ENCODE measurements at places on chromosomes 4 and X.
A peak's percentile ranks its signal among the peaks of the same experiment; 100 is the strongest.

DNA sequence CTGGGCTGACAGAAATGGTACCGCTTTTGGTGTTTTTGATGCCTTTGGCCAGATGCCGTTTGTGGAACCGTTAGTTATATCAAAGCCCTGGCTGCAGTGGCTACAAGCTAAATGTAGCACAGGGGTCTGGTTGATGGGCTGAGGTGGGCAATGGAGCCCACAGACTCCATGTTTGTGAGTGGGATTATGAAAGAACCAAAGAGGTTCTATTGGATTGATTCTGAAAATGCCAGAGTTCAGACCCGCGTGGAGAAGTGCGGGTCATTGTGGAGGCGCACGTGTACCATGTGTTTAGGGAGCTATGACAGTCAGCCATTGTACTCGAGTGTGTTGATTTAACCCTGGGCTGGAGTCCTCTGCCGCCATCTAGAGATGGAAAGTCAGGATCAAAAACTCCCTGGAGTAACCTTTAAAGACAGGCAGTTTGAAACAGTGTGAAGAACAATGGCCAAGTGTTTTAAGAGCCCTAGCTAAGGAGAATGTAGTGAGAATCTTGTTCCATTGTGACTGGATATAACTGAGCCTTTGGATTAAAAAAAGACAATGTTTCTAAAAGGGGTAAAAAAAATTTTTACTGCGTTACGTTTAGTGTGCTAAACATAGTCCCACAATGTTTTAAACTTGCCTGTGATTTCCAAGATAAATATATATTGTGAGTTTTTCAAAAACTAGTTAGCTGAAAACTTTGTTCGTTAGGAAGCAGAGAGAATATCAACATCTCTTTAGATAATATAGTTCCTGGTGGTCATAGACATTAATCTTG, 12.7 kb downstream of the ART3 start:
- DNase-seq: peak; percentile 52

GRCh38 chrX:69143530-69143929, 21.7 kb downstream of the PJA1 start:
- DNase-seq: no peak

DNA sequence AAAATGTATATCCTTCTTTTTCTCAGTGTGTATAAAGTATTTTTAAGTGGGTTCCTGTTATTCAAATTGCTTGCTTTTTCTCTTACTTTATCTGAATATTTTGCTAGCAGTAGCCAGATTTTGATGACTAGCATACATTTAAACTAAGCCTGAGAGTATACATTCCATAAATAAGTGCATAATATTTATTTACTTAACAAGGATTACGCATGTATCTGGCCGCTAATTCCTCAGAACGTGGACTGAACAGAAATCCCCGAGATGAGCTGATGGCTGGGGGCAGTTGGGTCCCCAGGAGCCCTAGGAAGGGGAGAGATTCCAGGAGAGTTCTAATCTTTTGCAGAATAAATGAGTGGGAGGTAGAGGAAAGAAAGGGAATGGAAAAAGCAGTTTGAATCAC, 91.0 kb downstream of the PHOX2B start:
- no peak for DNase-seq

- DNase-seq: no peak
These were observed 32.9 kb upstream of the CYBB start for GRCh38 chrX:37746951-37747350.

DNA sequence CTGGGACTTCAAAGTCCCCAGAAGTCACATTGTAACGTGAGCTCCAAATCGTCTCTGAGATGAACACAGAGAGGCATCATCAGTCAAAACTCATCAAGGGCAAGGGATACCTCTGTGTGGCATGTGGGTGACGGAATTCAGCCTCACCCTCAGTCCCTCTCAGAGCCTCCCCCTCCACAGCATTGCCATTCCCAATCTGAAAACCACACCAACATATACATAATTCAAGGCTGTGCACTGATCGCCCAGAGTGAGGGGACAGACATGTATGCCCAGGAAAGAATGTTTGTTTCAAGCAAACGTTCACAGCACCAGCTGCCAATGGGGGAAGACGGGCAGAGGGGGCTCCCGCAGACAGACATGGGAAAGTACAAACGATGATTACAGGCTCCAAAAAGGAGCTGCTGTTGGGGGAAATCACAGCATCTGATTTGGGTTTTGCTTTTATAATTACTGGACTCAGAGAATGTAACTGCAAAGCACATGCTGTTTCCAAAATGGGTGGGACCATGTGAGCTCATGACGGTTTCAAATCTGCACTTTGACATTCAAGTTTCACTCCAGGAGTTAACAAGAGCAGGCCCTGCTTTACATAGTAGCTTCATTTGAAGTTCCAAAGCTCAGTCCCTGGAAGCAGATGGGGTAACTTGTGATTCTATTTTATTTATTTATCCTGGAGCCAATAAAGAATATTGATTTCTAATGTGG, 88.3 kb downstream of the CLCN4 start:
- no peak for DNase-seq

- DNase-seq: no peak
These were observed 107.3 kb upstream of the MYOZ2 start for GRCh38 chr4:119028296-119028695.

- no peak for DNase-seq
These were observed 115.3 kb upstream of the KLHL4 start for GRCh38 chrX:87402256-87402655.

GRCh38 chrX:153592091-153592833, 6.7 kb downstream of the CCNQ start:
- DNase-seq: no peak
